IPS-NIHi11 (cell line): ENCODE measurements at places on chromosomes 2 and 18.

- no peak for DNase-seq
These were observed 202.4 kb downstream of the TWIST2 start for GRCh38 chr2:239050252-239050649.

DNA sequence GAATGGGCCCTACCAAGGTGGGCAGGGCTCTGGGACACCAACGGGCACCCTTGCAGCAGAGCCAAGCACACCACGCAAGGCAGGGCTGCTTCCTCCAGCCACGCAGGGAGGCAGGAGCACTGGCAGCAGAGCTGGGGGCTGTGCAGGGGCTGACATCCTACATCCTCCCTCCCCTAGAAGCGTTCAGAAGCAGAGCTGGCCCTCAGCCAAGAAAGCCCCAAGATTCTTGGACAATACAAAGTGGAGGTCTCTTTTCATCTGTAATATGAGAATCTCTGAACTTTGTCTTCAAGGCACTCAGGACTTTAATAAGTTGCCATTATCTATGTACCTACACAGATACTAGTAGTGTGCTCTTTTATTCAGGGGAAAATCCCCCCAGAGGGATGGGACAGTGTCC, 128.1 kb upstream of the AGAP1 start:
- DNase-seq: no peak

- no peak for DNase-seq
These were observed 33.5 kb upstream of the EML4 start for GRCh38 chr2:42135381-42136312.

- peak; percentile 56 for DNase-seq
These were observed 73.2 kb downstream of the MBP start for GRCh38 chr18:77059294-77059916.

DNA sequence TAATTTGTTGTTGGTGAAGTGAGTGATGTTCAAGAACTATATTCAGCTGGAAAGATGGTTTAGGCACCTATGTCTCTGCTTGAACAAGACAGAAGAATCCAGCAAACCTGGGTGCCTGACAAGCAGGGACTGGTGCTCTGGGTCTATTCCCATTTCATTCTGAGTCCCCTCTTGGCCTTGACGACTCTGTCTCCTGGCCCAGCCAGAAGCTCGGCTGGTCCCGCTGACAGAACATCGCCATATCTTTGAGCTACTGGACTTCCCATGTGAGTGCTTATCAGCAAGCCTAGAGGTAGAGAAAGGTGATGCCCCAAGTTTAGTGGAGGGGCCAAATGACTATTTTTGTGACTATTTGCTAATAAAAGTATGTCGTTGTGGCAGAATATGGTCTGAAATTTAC, 48.2 kb downstream of the SDC1 start:
- DNase-seq: no peak

DNA sequence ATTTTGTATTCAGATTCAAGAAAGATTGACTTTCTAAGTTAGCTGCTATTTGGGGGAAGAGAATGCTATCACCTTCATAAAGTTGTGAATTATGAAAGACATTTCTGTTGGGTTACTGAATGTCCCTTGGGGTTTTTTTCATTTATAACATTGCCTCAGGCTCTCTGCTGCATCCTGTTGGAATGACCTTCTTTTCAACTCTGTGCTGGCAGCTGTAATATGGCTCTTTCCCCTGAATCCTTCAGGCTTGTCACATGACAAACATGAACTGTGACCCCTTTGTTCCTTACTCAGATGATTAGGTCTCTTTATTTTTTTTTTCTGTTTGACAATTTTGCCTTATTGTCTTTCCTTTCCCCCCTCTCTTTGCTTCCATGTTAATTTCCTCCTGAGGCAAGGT, 159.8 kb downstream of the TAF4B start:
- no peak for DNase-seq

DNA sequence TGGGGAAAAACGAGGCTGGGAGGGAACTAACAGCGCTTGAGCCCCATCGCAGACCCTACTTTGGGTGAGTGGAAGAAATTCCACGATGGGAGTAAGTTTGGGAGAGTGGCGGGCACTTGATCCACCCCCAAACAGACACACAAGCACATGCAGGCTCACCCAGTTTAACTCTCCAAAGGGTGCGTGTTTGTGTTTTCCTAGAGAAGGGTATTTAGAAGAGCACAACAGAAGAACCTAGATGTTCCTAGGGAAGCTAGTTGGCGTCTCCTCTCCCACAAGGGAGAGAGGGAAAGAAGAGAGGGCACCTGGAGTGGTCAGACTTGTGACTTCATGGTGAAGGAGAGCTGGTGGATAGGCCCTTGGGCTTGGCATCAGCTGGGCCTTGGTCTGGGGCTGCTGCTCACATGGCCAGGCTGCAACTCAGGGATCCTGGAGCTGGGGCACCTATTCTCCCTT, 3.2 kb downstream of the GATA6 start:
- DNase-seq: no peak

- DNase-seq: no peak
These were observed 191.0 kb upstream of the LRP1B start for GRCh38 chr2:142321706-142322280.

GRCh38 chr2:74530239-74531187, 780 bp downstream of the HTRA2 start:
- peak; percentile 69 for DNase-seq

- no peak for DNase-seq
These were observed 2.4 kb downstream of the MAP4K4 start for GRCh38 chr2:101699755-101700461.

GRCh38 chr18:75752740-75753263, 325.3 kb upstream of the SMIM21 start:
- no peak for DNase-seq

DNA sequence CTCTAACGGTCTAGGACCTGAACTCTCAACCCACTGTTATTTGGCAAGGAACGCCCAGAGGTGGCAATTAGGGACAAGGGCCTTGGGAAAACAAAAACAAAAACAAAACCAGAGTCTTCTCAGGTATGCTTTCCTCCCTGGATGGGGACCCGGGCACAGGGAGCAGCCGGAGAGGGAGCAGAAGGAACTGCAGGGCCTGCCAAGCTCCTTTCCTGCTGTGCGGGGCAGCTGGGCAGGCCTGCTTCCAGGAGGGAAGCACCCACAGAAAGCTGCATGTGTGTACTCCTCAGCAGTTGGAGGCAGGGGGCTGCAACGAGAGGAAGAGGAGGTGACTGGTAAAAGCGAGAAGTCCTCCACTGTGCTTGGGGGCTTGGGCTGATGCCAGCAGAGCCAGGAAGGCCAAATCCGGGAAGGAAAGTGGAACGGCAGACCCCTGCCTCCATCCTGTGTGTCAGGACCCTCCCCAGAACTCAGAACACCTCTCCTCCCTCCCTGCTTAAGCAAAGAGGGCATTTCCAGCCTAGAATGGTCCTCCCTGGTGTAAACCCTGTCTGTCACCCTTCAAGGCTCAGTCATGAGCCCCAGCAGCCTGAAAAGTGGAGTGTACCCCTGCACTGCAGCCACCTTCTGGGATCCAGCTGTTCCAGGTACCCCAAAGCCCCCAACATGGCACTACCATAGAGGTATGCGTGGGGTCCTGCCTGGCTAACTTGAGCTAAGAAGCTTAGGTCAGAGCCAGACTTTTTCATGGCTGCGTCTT, 56.3 kb downstream of the DNMT3A start:
- no peak for DNase-seq

DNA sequence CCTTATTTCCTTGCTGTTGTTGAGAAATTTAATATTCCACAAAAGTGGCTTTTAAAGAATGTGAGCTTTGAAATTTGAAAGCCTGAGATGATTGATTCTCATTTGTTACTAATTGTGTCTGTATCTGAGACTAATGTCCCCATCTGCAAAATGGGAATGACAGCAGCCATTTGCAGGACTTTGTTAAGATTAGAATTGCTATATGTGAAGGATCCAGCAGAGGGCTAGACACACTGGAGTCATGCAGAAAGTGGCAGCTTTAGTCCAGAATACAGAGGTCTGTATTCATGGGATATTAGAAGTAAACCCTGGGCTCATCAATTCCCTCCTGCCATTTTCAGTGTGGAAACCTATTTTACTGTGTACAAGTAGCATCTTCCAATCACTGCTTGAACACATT, 296.5 kb upstream of the GYPC start:
- DNase-seq: peak; percentile 15

- DNase-seq: no peak
These were observed 687.9 kb downstream of the CCDC85A start for GRCh38 chr2:56871644-56872043.

GRCh38 chr2:235583144-235583543, 89.3 kb downstream of the AGAP1 start:
- DNase-seq: no peak

- DNase-seq: no peak
These were observed 57.7 kb downstream of the ASAP2 start for GRCh38 chr2:9264301-9264700.

- DNase-seq: no peak
These were observed 72.3 kb downstream of the OTX1 start for GRCh38 chr2:63122921-63123320.

DNA sequence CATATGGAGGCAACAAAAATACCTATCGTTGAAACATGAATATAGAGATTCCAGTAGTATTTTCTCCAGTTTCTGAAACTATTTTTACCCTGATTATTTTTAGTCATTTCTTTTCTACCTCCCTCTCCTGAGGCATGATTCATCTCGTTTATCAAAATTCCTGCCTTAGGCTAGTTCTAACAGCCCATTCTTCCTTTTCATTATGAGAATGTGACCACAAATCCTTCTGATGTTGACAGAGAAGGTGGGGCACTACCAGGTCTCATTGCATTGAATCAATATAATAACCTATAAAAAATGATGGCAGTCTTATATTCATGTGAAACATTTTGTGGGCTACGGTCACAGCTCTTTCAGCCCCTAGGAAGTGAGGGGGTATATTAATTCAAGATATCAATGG, 406.5 kb upstream of the UBE2E3 start:
- no peak for DNase-seq
